Adrenal gland (tissue), 19 donors: ENCODE measurements at places on chromosomes 5 and 9.

DNA sequence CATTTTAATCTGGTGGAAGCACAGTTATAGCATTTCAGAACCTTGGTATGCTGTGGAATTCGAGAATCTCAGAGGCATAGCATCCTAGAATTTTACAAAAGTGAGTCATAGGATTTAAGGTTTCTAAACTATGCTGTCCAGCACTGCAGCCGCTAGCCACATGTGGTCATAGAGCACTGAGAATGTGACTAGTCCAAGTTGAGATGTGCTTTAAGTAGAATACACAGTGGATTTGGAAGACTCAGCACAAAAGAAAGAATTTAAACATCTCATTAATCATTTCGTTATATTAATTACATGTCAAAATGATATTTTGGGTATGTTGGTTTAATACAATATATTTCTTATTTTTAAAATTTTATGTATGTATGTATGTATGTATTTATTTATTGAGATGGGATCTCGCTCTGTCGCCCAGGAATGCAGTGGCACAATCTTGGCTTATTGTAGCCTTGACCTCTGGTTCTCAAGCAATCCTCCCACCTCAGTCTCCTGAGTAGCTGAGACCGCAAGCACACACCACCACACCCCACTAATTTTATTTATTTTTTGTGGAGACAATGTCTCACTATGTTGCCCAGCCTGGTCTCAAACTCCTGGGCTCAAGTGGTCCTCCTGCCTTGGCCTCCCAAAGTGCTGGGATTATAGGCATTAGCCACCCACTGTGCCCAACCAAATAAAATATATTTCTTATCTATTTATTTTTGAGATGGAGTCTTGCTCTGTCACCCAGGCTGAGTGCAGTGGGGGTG lies 20.4 kb upstream of the RPS14 start:
- H3K27me3 ChIP-seq: no peaks in the 10 kb centered on the region
- H3K4me3 ChIP-seq: no peak overlapping the region
- H3K4me1 ChIP-seq: peaks cover 4% of the 10 kb centered on the region
- no peaks in the 10 kb centered on the region for H3K36me3 ChIP-seq
- peak; percentile 50 for DNase-seq

DNA sequence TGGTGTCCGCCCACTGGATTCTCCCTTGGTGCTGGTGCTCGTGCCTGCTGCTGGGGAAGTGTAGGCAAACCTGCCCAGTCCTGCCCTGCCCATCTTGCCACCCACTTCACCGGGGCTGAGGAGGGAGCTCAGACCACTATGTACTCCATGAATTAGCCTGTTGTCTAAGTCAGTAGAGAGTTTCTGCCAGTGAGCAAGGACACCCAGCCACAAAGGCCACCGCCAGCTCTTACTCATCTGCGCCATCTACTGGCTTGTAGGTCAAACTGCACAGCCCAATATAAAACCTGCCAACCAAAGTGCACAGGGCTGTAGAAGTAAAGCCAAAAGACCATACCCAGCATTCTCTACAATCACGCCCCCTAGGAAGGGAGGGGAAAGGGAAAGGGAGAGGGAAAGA lies 102.3 kb downstream of the GLIS3 start:
- no peak overlapping the region for H3K4me3 ChIP-seq
- no peaks in the 10 kb centered on the region for H3K36me3 ChIP-seq
- no peaks in the 10 kb centered on the region for H3K4me1 ChIP-seq
- H3K27ac ChIP-seq: no peak overlapping the region
- no peaks in the 10 kb centered on the region for H3K27me3 ChIP-seq
- DNase-seq: peak; percentile 29

- no peak overlapping the region for H3K4me3 ChIP-seq
- no peaks in the 10 kb centered on the region for H3K27me3 ChIP-seq
- H3K27ac ChIP-seq: no peak overlapping the region
- peaks cover 8% of the 10 kb centered on the region for H3K4me1 ChIP-seq
- peaks cover 18% of the 10 kb centered on the region for H3K36me3 ChIP-seq
Observed at GRCh38 chr5:172048539-172049101, 42.2 kb upstream of the FBXW11 start.

DNA sequence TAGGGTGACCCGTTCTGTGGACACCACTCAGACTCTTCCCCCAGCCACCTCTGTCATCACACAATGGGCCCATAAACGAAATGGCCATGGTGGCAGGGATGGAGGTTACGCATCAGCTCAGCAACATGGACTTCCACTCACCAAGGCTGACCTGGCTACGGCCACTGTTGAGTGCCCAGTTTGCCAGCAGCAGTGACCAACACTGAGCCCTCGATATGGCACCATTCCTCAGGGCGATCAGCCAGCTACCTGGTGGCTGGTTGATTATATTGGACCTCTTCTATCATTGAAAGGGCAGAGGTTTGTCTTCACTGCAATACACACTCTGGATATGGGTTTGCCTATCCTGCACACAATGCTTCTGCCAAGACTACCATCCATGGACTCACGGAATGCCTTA lies 21.1 kb downstream of the MTMR12 start:
- no peaks in the 10 kb centered on the region for H3K36me3 ChIP-seq
- H3K4me3 ChIP-seq: no peak overlapping the region
- no peak overlapping the region for H3K27ac ChIP-seq
- no peaks in the 10 kb centered on the region for H3K4me1 ChIP-seq
- DNase-seq: no peak

DNA sequence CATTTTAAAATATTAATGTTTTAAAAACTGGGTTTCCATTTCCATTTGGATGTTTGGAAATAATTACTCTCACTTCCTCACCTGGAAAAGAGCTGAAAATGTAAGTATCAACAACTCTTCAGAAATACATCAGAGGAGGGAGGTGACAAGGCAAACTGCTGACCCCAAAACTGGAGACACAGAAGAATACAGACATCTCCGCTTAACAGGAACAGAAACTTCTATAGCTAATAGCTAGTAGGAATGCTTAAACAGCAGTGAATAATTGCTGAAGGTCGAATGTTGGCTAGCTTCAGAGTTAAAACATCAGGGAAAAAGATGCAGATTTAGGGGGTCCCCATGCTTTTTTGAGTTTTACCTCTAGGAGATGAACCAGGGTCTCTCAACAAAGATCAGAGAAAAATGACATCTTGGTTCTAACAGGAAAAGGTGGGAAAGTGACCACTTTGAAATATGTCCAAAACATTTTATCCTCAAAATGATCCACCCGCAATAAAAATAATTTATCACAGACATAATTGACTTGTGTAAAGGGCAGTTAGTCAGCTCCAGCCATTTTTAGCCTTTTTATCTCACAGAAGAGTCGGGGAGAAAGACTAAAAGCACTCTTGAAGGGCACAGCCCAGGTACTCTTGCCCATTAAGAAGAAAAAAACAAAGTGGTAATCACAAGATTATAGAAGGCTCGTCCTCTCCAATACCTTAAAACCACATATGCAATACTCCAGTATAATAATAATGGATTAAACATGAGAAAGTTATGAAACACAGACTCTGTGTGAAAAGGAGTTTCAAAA lies 1474.9 kb downstream of the EFNA5 start:
- no peaks in the 10 kb centered on the region for H3K27me3 ChIP-seq
- no peak overlapping the region for H3K27ac ChIP-seq
- no peaks in the 10 kb centered on the region for H3K4me1 ChIP-seq
- no peak for DNase-seq
- no peak overlapping the region for H3K4me3 ChIP-seq

- H3K27ac ChIP-seq: no peak overlapping the region
- no peaks in the 10 kb centered on the region for H3K36me3 ChIP-seq
- no peaks in the 10 kb centered on the region for H3K27me3 ChIP-seq
- DNase-seq: no peak
Observed at GRCh38 chr9:4180907-4181605, 118.8 kb downstream of the GLIS3 start.

DNA sequence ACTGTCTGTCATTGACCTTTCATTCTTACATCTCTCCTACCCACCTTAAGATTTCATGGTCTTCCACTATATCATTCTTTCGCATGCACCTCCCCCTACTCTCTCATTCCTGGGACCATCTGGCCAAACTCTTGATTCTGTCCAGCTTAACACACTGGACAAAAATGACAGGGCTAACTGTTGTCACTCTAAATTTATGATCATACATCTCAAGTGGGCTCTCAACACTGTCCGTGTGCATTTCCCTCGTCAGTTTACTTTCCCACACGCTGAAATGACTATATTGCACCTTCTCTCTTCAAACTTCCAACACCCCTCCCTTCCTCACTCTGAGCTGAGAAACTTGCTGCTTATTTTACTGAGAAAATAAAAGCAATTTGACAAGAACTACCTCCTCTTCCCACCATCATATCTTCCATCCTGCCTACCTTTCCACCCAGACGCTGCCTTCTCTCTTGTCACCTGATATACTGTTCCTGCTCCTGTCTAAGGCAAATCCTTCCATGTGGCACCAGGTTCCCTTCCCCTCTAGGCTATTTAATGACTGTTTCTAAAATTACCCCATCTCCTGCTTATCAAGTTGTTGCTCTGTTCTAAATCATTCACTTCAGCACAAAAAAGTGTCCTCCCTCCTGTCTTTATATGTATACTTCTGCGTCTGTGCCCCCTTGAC lies 8.1 kb upstream of the KLF9 start:
- H3K4me3 ChIP-seq: no peak overlapping the region
- no peaks in the 10 kb centered on the region for H3K36me3 ChIP-seq
- DNase-seq: no peak
- no peaks in the 10 kb centered on the region for H3K27me3 ChIP-seq
- peak overlapping the region; percentile 100 for H3K27ac ChIP-seq

DNA sequence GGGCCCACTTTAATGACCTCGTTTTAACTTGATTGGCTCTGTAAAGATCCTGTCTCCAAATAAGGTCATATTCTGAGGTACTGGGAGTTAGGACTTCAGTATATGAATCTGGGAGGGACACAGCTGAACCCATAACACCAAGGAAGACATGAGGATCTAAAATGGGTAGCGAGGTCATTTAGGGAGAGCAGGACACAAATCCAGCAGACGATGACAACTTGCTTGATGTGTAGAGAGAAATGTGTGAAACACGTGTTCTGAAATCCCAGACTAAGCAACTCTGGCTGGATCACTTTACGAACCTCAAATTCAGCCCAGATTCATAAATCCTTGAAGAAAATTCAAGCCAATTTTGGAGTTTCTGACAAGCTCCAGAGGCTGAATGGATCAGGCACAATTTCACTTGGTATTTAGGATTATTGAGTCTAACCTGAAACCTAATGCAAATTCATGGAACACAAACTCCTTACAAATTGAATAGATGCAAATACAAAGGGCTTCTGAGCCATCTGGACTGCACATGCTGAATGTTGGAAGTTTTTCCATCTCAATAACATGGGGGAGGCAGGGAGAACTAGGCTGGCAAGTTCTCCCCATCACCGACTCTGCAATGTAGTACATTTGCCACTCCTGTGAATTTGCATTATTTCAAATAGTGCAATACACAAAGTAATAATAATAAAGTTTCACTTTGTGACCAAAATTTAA lies 74.0 kb upstream of the SLC30A5 start:
- H3K27me3 ChIP-seq: no peaks in the 10 kb centered on the region
- no peak overlapping the region for H3K27ac ChIP-seq
- no peaks in the 10 kb centered on the region for H3K36me3 ChIP-seq
- no peak for DNase-seq
- H3K4me1 ChIP-seq: no peaks in the 10 kb centered on the region

DNA sequence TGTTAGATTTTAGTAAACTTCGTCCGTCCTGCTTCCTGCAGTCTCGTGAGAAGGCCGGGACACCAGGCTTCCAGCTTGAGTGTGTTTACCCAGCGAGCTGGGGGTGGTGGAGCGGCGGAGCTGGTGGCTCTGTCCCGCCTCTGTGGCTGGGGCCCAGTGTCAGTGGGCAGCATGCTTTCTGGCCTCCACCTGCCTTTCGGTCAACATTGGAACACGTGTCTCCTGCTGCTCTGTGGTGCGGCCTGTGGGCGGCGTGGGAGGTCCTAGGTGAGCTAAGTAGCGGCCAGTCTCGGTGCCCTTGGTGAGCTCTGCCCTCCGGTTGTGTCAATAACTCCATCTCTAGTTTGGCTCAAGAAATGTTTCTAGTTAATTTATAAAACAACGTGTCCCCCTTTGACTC lies 125.9 kb downstream of the GADD45G start:
- H3K27ac ChIP-seq: no peak overlapping the region
- H3K36me3 ChIP-seq: no peaks in the 10 kb centered on the region
- no peak overlapping the region for H3K4me3 ChIP-seq
- DNase-seq: no peak
- no peaks in the 10 kb centered on the region for H3K27me3 ChIP-seq

GRCh38 chr5:175032741-175033151 lies 308.4 kb downstream of the MSX2 start:
- H3K27ac ChIP-seq: no peak overlapping the region
- no peaks in the 10 kb centered on the region for H3K36me3 ChIP-seq
- DNase-seq: no peak

GRCh38 chr5:151051066-151051930 lies 29.5 kb downstream of the TNIP1 start:
- H3K27me3 ChIP-seq: no peaks in the 10 kb centered on the region
- peak overlapping the region; percentile 33 for H3K27ac ChIP-seq
- peak; percentile 82 for DNase-seq
- peaks cover 7% of the 10 kb centered on the region for H3K4me1 ChIP-seq
- H3K36me3 ChIP-seq: no peaks in the 10 kb centered on the region

- no peaks in the 10 kb centered on the region for H3K36me3 ChIP-seq
- no peak overlapping the region for H3K27ac ChIP-seq
- no peak for DNase-seq
- H3K4me1 ChIP-seq: no peaks in the 10 kb centered on the region
- no peaks in the 10 kb centered on the region for H3K27me3 ChIP-seq
Observed at GRCh38 chr9:126149661-126150060, 177.0 kb upstream of the MVB12B start.

DNA sequence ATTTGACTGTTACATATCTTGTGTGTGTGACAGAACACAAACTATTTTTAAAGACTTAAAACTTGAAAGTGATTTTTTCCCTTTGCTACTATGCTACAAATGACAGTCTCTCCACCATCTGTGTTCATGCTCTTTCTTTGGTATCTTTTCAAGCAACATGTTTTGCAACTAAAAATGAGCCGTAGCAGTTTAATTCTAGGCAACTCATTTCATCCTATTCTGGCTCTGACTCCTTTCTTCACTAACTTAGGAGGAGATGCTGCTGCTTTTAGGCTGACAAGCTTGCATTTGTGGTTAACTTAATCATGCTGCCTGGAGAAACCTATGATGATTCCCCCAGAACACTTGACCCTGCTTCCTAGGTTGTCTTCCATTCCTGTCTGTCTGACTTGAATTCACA lies 100.6 kb downstream of the HACD4 start:
- DNase-seq: no peak
- no peaks in the 10 kb centered on the region for H3K36me3 ChIP-seq
- no peaks in the 10 kb centered on the region for H3K27me3 ChIP-seq
- no peak overlapping the region for H3K4me3 ChIP-seq

DNA sequence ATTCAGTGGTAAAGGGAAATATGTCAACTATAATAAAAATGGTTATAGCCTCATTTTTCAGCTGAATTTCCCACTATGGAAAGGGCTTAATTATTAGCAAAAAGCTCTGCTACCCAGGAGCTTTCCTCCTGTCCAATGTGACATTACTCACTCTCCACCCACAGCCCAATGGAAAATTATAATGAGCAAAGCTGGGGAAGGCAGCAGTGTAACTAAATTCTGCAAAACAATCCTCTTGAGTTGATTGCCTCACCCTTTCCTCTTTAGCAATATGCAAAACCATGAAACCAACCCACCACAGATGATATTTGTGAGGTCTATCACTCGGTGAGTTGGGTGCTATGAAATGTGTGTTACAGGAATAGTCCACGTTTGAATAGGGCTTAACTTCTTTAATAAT lies 14.0 kb upstream of the PLPPR1 start:
- H3K4me1 ChIP-seq: no peaks in the 10 kb centered on the region
- H3K36me3 ChIP-seq: no peaks in the 10 kb centered on the region
- H3K27me3 ChIP-seq: no peaks in the 10 kb centered on the region
- H3K4me3 ChIP-seq: no peak overlapping the region
- no peak overlapping the region for H3K27ac ChIP-seq
